ENCODE measurements at places on chromosomes 2 and 18.

- no peak for DNase-seq
Observed at GRCh38 chr2:185475914-185476313, 262.7 kb upstream of the FSIP2 start.

DNA sequence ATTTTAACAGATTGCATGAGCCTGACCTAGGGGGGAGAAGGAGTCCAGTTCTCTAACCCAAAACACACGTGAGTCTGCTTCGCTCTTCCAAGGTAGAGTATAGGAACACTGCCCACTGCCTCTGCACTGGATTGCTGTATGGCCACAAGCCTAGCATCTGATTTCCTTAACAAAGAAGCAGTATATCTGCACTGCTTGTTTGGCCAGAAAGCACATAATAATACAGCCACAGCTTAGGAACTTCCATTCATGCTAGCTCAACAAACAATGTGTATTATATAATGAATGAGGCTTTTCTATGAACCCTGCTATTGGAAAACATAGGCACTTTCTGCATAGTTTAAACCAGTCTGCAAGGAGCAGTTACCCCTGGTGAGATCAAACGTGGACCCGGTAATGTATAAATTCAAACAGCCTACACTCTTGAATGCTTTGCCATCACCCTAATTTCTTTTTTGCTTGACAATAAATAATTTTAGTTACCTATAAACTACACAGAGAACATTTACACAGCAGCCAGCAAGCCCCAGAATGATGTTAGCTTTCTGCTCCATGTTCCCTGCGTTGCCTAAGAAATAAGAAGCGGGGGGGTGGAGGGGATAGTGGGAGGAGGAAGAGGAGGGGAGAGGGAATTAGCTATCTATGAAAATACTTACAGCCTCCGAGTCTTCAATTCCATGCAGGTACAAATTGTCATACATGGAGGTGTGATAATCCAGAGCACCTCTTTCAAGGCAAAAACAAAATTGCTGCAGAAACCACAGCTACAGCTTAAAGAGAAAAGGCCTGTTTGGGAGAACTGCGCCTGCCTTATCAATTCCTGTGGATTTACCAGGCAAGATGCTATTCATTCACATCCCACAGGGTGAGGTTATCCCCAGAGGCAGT lies 125.6 kb downstream of the CACNB4 start:
- no peak for DNase-seq

DNA sequence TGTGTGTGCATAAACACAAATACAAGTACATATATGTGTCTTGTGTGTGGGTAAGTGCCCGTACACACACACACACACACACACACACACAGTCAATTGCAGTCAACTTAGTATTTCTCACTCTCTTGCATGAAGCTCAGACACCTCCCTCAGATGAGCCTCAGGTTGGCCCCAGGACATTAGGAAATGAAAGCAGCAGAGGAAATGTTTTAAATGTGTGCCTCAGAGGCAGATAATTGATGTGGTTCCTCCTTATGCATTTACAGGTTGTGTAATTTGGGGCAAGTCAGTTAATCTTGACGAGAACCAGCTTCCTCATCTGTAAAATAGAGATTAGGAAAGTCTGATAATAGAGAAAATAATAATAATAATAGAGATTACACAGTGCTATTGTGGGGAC lies 814.0 kb upstream of the ID2 start:
- DNase-seq: no peak

DNA sequence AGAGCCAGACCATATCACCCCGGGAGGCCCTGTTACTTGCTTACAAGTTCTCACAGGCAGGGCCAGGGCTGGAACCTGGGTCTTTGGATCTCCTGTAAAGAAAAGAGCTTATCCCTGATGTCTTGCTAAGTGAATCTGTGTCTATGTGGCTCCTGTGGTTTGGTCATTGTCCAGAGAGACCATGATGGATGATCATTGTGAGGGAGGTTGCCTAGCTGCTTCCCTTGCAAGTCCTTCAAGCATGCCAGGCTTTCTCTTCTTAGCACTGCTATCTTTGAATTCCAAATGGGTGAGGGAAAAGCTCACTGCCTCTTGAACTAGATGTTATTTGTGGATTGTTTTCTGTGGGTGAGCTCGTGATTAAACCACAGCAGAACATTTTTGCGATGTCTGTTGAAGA lies 151.6 kb downstream of the FSHR start:
- DNase-seq: no peak

- DNase-seq: no peak
Observed at GRCh38 chr2:25685741-25686140, 12.4 kb upstream of the DTNB start.

DNA sequence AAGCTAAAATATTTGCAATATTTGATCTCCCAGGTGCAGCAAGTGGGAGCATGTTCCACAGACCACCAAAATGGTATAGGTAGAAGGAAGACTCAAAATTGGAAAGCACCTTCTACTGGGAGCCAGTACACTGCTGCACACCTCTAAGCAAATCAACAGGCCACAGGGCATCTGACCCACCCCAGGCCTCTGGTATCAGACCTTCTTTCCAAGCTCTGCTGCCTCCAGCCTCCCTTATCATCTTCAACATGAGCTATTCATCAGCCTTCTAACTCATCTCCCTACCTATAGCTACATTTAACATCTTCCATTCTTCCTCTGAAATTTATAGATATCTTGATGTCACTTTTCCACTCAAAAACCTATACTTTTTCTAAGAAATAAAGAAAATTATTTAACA lies 294.8 kb downstream of the ZEB2 start:
- no peak for DNase-seq

DNA sequence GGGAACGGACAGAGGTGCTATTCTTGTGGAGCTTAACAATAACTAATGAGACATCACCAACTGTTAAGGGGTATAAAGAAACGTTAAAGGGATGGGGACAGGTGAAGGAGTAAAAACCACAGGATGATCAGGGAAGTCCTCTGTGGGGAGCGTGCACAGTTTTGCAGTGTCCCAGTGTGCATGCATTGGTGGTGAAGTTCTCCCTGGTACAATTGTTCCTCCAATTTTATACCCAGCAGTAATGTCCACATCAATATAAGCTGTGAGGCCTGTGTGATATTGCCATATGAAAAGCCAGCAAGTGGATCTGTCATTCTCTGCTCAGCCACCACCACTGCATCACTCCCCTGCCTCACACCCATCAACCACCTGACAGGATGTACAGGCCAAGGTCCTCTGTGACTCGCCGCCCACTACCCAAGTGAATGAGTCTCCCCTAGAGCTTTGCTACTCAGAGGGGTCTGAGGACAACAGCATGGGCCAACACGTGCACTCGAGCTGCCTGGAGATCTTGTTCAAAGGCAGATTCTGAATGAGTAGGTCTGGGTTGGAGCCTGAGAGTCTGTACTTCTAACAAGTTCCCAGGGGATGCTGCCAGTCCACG lies 4.6 kb downstream of the MLPH start:
- DNase-seq: no peak

DNA sequence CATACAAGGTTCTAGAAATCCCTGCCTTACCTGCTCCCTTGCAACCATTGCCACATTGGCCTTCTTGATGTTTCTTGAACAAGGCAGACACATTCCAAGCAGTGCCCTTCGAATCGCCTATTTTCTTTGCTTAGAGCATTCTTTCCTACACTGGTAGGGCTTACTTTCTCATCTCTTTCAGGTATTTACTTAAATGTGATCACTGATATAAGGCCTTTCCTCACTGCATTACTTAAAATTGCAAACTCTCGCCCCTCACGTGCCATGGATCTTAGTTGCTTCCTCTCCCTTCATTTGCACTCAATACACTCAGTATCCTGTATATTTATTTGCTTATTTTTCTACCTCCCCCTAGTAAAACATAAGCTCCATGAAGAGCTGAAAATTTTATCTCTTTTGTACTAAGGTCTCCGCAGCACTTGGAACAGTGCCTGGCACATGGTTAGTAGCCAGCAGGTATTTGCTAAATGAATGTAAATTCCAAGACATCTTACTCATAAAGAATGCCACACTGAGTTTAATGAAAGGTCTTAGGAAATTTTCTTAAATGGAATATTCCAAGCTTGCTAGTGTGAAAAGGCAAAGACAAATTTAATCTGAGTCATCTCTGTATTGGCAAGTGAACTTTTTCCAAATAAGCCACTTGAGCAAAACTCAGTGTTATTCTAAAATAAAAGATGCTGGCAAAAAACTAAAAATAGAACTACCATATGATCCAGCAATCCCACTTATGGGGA lies 42.4 kb upstream of the FIGN start:
- DNase-seq: peak; percentile 23

DNA sequence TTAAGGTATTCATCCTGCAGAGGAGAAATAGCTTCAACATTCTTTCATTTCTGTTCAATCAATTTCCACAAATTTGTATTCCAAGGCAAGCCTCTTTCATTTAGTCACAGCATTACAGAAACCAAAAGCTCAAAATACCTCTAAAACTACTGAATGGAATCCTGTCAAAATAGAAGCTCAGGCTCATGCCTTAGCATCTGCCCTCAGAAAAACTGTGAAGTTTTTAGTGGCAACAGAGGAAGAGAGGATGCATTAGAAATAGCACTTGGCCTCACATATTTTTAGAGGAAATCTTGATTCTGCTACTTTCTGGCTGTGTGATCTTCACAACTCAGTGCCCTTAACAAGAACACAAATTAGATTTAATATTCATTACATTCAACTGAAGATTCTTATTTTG lies 69.1 kb upstream of the GALNT13 start:
- DNase-seq: no peak

DNA sequence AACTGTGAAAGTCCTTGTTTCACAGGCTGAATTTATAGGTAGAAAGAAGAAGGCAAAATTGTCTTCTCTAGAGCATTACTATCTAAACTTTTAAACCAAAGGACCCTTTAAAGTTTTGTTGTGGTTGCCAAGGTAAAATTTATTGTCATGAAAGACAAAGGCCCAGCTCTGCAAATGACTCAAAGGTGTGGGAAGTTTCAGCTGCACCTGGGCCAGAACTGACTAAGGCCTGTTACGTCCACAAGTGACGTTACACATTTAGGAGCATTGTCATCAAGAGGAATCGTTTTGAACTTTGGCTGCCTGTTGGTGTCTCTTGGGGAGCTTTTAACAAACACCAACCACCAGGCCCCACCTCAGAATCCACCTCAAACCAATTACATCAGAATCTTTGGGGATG lies 8.1 kb upstream of the DSC3 start:
- DNase-seq: no peak

DNA sequence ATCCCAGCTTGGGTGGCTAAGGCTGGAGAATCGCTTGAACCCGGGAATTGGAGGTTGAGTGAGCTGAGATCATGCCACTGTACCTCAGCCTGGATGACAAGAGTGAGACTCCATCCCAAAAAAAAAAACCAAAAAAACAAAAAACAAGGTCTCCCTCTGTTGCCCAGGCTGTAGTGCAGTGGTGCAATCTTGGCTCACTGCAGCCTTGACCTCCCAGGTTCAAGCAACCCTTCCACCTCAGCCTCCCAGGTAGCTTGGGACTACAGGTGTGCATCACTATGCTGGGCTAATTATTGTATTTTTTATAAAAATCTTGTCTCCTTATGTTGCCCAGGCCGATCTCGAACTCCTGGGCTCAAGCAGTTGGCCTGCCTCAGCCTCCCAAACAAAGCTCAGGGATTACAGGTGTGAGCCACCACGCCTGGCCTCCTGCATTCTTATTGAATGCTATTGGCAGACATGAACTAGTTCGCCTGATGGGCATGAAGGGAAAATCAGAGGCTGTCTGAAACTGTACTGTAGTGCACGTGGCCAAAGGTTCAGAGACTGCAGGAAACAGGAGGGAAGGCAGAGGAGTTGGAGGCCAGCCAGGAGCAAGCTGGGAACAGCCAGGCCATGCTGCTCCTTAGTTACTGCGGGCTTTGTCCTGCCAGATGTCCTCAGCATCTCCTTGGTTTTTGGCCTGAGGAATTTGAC lies 16.0 kb upstream of the ASXL2 start:
- no peak for DNase-seq

- DNase-seq: no peak
Observed at GRCh38 chr2:11932048-11932512, 185.6 kb downstream of the LPIN1 start.

- DNase-seq: no peak
Observed at GRCh38 chr2:189348369-189348768, 92.9 kb upstream of the WDR75 start.

GRCh38 chr2:220887876-220888275 lies 684.2 kb downstream of the EPHA4 start:
- no peak for DNase-seq

GRCh38 chr18:75070235-75070624 lies 138.7 kb downstream of the PTGR3 start:
- DNase-seq: no peak

DNA sequence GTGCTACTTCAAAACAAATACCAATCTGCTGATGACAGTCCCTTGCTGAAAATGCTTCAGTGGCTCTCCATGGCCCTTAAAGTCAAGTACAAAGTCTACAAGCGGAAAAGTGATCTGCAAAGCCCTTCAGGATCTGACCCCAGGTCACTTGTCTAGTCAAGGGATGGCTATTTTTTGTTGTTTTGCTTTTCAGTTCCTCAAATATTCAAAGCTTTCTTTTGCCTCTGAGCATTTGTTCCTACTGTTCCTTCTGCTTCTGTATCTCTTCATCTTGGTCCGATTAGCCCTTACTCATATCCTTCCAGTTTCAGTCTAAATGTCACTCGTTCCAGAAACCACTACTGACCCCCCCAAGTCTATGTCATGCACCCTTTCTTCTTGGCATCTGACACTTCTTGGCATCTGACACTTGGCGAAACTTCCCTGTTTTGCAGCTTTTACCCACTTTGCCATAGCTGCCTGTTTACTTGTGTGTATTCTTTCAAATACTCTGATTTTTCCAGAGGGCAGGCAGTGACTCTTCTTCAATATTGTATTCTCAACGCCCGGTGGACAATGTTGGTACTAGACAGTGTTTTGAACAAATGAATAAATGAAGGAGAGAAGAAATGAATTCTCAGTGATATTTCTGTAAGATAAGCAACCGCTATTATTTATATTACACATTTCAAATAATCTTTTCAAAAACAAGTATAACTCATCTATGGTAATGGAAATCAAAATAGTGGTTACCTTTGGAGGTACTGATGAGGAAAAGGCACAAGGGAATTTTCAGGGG lies 175.9 kb upstream of the FN1 start:
- no peak for DNase-seq

- no peak for DNase-seq
Observed at GRCh38 chr2:199449455-199449854, 8.3 kb downstream of the SATB2 start.

Measured in H54 (cell line).